NCI-H2029 treated with DMSO at 0.1 percent for 48 hours (cell line): ENCODE measurements at places on chromosomes 3 and 15.

DNA sequence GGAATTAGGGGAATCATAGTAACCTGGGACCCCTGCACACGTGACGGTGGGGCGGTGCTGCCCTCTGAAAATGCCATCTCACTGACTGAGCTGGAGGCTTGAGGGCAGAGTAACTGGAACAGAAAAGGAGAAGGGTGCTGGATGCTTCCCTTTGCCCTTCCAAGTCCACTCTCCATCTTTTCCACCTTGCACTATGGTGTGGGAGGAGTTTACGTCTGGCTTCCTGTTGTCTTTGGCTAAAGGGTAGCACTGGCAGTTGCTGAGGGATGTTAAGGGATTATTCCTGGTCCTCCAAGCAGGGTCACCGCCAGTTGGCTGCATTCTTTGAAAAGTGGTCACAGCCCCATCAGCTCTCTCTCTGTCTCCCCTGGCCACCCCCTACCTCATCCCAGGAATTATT lies 129.4 kb upstream of the SNTN start:
- DNase-seq: no peak

- DNase-seq: no peak
These were observed 78.4 kb upstream of the LIMD1 start for GRCh38 chr3:45515999-45516725.

DNA sequence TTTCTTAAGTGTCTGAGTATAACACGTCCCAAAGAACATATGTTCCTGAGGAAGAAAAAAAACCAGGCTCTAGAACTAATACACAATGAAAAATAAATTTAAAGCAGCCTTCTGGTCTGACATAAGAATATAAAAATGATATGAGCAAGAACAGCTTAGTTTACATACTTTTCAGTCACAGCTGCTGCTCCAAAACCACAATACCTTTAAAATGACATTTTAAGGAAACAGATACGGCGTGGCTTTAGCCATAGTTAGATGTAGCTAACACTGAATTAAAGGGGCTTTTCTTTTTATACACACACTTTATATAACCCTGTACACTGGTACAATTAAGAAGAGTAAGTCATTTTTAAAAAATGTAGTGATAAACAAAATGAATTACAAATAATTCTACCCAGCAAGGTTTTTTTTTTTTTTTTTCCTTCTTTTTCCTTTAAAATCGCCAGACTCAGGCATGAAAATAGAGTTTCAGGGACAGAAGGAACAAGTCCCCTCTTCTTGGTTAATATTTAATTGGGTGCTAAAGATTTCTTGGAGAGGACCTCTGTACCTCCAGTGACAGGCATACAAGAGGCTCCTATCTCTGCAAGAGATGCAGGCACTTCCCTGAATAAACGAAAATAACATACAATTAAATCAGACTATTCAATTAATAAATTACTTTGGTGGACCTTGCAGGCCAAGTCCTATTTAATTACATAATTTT lies 265.6 kb downstream of the FOXP1 start:
- DNase-seq: no peak

DNA sequence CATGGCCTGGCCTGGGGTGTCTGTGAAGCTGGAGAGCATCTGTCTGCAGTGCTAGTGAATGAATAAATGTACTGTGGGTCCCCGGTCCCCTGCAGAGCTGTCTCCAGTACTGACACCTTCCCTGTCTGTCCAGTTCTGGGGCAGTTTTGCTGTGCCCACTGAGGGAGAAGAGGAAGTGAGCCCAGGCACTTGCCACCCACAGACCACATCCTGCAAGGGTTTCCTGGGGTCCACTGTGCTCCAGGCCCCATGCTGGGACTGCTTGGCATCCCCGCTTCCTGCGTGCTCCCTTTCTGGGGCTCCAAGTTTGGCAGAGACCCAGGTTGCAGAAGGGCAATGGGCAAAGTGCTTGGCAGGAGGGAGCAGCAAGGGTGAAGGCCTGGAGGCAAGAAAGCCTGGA lies 4.9 kb upstream of the SLC6A6 start:
- DNase-seq: no peak

DNA sequence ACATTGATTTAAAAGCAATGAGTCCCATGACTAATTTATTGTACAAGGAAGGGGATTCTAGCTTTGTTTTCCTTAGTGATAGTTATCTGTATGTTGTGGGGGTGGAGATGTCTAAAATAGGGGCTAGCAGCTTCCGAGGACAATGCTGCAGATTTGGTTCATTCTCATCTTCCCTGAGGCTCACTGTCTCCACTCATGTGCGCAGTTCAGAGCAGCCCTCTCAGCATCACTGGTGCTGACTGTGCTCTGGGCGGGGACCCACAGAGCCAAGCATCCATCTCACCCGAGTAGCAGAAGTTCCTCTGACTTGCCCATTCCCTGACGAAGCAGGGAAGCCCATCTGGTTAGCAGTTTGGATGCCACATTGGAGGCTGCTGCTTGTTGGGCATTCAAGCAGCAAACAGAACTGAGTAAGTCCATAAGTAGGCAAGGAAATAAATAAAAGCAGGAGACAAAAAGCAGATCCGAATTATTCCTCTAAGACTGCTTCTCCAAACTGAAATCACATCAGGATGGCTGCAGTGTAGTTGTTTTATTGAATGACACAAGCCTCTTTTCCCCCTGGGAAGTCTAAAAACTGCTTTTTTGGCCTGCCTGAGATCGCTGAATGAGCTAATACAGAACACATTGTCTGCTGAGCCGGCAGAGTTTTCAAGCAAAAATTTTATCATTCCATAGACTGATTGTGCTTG lies 27.5 kb downstream of the RARB start:
- DNase-seq: no peak

GRCh38 chr3:170055209-170055608 lies 17.4 kb downstream of the GPR160 start:
- no peak for DNase-seq

DNA sequence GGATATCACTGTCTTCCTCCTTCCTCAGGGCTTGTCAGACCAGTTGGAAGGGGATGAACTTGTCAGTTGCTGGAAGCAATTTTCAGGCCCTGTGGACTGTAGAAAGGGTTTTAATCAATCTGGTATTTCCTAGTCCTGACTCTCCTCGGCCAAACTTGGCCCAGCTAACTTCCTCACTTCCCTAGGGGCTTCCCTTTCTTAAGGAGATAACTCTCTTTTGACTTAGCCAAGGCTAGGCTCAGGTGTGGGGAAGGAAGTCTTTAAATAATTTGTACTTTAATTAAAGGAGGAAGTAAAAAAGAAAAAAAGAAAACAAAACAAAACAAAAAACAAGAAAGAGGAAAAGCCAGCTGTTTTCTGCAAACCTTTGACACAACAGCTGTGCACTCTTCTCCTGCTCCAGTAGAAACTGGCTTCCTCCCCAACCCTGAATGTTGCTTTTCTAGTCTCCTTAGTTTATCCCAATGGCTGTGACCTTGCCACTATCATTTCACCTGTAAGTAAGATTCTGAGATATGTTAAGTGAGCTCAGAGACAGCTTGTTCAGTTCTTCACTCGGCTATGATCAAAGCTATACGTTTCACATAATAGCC lies 53.0 kb upstream of the ST3GAL6 start:
- DNase-seq: no peak

DNA sequence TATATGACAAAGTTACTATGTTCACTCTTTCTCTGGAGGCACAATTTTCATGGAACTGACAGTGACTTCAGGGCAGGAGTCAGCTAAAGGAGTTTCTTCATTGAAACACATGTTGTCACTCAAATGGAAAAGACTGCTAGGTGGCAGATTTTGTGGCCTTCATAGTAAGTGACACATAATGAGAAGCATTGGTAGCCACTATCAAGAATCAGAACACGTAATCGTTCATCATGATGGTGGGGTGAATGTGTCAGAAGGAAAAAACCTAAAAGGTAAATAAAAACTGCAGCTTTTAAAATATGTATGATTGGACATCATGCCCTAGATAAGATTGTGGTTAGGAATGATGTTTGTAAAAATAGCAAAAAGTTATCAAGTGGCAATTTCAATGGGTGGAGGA lies 1491.0 kb downstream of the SI start:
- DNase-seq: no peak
